Brain (organoid and tissue), 16 donors: ENCODE measurements at places on chromosomes 4 and X.

DNA sequence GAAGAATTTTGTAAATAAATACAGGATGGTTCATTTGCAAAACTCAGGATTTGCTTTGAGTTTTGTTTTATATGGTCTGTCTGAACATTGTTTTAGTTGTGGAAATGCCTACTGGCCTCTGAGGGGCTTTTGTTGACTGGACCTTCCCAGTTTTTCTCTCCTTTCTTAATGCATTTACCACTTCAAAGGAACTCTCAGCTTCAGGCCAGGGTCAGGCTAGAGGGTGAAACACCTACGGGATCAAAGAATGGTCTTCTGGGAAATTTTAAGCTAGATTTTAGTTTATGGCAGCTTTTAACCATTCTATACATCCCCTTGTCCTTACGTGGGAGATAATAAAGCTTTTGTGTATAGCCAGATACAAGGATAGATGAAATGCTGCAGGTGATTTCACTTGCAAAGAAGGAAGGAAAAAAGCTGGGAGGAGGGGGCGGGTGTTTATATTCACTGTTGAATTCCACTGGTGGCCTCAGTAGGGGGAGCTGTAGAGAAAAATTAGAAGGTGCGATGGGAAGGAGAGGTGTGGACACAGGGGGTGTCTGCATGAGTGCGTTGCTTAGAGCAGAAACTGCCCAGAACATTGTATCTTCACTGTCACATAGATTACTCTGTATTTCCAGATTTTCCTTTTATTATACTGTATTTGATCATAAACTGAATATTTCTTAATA, 151.8 kb downstream of the TSPAN5 start:
- DNase-seq = no peak

- peak; percentile 1 for DNase-seq
Observed at GRCh38 chr4:41746440-41747229, 1.9 kb downstream of the PHOX2B start.

GRCh38 chrX:39759526-39760224, 338.1 kb downstream of the BCOR start:
- DNase-seq = peak; percentile 45

DNA sequence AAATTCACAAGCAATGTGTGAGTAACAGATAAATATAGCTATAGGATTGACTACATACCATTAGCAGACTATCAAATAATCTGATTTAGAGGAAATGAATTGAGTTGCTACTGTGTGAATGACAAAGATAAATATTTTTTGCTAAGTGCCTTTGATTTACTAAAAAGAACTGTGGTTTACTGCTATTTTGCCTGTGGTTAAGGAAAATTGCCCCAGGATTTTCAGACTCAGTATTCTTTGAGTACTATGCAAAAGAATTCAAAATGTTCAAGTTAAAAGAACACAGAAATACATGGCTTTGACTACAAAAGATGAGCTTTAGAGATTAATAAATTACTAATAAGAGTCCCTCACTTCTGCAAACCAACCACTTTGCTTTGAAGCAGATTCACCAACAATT, 853.8 kb downstream of the ADGRL3 start:
- DNase-seq = no peak

DNA sequence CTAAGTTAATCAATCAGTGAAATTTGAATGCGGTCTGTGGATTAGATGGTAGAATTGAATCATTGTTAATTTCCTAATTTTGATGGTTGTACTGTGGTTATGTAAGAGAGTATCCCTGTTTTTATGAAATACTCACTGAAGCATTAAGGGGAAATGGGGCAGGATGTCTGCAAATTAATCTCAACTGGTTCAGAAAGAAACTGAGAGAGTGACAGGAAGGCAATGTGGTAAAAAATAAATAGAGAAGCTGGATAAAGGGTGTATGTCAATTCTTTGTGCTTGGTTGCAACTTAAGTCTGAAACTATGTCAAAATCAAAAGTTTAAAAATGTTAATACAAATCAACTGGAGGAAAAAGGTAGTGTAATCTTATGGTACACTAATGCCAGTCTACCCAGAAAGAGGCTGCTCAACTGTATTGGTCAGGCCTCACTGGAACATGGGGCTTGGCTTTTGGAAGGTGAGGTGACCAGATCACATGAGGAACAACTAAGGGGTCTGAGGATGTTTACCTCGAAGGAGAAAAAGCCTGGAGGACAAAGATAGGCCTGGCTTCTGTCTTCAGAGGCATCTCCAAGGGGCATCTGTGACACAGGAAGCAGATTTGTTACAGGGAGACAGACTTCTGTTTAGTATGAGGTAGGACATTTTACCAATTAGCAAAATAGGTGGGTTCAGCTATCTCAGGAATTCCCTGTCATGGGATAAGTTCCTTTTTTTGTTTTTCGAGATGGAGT, 83.1 kb downstream of the DLG3 start:
- DNase-seq = no peak

GRCh38 chr4:150694438-150694837, 112.5 kb downstream of the MAB21L2 start:
- no peak for DNase-seq

DNA sequence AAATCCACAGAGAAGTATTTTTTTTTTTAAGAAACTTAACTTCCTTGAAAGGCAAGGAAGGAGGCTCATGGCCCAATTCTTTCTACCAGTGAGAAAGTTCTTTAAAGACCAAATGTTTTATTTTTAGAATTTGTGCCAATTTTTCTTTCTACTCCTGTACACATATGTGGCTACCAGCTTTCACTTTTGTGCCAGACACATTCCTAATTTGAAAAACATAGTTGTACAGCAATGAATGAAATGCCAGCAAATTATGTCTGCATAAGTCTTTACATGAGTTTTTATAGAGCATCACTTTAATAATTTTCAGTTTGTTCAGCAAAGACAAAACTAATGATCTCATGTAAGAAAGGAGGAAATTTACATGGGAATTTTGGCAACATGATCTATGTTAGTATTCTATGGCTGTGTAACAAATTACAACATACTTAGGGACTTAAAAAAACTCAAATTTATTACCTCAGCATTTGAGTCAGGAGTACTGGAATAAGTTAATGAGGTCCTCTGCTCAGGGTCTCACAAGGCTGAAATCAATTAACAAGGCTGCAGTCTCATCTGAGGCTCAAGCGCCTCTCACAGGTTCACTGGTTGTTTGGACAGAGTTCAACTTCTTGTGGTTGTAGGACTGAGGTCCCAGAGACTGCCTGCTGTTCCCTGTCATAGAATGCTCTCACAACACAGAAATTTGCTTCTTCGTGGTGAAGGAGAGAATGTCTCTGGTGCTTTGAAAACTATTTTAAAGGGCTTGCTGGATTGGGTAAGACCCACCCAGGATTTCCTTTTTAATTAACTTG, 678.2 kb upstream of the FAM241A start:
- DNase-seq = peak; percentile 31

GRCh38 chr4:7943211-7943610, 3.5 kb upstream of the AFAP1 start:
- no peak for DNase-seq

DNA sequence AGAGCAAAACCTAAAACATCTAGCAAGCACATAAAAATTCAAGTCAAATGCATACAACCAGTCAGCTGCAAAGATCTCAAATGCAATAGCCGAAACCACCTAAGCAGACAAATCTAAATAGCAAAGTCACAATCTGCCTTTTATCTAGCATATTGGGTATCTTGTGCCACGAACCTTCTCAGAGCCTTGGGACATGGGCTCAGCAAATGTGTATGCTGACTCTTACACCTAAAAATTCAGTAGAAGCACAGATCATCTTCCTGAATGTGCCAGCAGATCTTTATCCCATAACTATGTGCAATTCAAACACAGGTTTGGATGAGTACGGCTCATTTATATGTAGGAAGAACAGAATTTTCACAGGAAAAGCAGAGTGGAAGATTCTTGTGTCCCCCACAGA, 492.1 kb downstream of the INPP4B start:
- no peak for DNase-seq

DNA sequence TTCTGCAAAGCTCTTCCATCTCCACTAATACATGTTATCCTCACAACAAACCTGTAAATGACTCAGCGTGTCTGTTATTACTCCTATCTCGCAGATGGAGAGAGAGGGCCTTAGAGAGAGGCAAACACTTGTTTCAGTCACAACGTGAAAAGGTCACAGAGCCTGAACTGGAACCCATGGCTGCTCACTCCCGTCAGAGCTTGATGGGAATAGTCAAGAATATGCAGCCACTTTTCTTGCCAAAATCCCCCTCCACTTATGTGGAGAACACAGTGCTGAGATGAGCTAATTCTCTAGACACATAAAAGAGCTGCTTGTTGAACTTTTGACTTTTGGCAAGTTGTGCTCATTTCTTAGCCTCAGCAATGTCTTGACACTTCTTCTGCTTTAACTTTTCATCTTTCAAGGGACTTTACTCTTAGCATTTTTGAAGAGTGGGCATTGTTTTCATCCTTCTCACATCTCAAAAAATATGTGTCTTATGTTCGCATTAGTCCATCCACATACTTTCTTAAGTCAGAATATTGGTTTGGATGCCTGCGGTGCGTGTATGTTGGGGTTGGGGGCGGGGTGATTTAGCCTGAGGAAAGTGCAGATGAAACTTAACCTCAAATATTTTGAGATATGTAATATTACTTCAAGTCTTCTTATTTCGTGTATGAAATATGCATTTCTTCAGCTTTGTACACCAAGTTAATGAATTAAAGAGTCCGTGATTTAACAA, 69.2 kb downstream of the SYNPO2 start:
- DNase-seq = no peak

DNA sequence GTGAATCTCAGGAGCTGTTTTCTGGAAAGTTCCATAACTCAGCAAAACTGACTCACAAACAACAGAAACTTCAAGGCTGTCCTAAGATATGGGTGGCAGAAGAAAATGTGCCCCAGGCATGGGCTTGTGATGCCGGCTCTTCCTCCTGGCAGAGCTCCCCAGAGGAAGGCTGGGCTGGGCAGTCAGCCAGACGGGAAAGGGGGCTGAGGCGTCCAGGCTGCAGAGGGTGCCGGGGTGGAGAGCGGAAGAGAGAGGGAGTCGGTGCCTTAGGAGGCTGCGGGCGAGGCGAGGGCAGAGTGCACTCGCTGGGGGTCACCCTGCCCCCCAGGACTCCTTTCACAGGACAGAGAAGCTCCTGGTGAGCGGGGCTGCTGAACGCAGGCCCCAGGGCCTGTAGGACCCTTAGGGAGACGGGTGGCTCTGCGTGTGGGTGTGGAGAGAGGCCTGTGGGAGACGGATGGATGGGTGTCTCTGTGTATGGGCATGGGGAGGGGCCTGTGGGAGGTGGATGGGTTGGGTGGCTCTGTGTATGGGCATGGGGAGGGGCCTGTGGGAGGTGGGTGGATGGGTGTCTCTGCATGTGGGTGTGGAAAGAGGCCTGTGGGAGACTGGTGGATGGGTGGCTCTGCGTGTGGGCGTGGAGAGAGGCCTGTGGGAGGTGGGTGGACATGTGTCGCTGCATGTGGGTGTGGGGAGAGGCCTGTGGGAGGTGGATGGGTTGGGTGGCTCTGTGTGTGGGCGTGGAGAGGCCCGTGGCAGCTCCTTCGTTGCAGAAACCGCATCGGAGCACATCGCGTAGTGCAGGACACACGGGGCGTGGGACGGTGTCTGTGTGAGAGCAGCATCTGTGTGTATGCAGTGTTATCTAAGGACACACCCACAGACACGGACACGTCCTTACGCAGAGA, 15.9 kb downstream of the PCGF3 start:
- DNase-seq = no peak

- DNase-seq = no peak
Observed at GRCh38 chr4:26406346-26406975, 83.8 kb downstream of the CCKAR start.

DNA sequence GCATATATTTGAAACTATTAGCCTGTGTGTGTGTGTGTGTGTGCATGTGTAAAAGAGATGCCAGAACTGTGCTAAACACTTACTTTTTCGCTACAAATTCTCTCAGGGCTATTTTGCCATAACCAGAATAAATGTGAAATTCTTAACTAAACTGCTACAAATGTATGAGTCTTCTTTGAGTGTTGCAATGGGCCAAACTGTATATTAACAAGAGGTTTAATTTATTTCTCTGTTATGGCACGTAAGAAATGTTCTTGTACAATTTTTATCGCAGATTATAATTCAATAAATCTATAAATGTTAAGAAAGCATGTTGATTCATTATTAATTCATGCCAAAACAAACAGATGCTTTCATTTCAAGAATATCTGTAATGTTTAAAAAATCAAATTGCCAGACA, 454.5 kb upstream of the PCDH7 start:
- DNase-seq = no peak

DNA sequence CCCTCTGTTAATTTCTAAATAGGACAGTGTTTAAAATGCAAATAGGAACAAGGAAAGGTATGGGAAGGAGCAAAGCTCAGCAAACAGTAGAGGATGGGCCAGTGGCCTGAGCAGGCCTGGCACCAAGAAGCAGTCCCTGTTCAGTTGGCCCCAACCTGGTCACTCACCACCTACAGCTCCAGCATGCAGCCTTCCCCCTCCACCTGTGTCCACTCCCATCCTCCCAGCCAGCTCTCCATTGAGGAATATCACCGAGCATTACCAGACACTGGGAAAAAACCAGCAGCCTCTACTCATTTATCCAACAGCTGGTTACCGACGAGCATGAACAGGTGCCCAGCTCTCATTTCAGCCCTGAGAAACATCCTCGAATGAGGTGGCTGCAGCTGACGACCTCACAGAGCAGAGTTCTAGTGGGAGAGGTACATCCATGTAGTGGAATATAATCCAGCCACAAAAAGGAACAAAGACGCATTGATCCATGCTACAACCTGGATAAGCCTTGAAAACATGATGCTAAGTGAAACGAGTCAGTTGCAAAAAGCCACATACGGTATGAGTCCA, 25.6 kb downstream of the CD99L2 start:
- DNase-seq = no peak

DNA sequence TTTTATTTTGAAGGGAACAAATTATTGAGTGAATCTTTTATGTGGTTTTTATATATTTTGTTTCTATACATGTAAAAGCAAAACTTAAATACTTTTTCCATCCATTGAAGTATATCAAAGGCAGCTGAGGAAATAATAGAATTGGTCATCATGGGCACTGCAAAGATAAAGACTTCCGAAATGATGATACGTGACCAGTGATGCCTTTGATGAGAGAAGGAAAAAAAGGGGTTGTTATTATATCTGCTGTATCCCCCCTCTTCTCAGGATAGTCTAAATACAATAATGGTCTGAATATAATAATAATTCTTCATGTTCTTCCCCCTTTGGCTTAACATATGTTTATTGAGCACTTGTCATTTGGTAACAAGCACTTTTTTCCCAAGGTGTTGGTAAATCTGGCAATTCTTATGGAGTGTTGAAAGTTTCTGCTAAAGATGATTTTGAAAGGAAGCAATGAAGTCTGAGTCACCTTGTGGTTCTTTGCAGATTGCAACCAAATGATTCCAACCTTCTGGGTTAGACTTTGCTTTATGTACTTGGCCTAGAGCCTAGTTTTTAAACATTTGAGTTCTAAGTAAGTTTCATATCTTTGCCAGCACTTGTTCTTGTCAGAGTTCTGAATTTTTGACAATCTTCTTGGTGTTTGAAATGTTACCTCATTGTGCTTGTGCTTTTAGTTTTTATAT, 60.8 kb downstream of the USP9X start:
- no peak for DNase-seq

DNA sequence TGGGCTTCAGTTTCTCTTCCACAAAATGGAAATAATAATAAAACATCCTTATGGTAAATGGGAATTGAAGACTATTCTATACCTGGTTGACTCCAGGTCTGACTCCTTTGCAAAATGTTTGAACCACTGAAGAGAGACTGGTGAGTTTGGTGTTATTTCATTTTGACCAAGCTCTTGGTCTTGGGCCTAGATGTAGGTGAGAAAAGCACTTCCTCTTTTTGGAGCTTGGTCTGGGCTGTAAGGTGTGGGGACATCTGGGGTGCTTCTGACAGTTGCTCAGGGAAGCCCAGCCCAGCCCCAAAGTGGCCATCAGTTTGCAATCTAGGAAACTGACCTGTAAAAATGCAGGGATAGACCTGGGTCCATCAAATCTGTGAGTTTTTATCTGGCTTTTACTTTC, 26.8 kb upstream of the SOD3 start:
- no peak for DNase-seq
